ENCODE measurements at places on chromosomes 2 and 18.

GRCh38 chr2:72136331-72136730, 11.3 kb downstream of the CYP26B1 start:
- no peak for DNase-seq

DNA sequence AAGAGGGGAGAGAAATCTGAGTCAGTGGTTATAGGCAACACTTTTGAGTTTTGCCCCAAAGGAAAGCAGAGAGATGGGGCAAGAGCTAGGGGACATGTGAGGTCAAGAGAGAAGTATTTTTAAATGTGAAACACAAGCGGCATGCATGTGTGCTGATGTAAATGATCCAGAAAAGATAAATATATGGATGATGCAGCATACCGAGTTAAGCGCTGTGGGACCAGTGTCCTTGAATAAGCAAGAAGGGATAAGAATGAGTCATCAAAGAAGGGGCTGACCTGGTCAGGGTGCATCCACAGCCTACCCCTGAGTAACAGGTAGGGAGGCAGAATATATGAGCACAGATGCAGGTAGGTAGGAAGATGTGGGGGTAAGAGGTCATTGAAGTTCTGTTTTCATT, 180.9 kb downstream of the TRABD2A start:
- no peak for DNase-seq

- no peak for DNase-seq
These were observed 2.4 kb downstream of the SP110 start for GRCh38 chr2:230217424-230217823.

GRCh38 chr2:3585261-3586109, 9.4 kb upstream of the COLEC11 start:
- no peak for DNase-seq

GRCh38 chr2:220937245-220937644, 634.9 kb downstream of the EPHA4 start:
- no peak for DNase-seq

Measured in NCI-H1694 treated with DMSO at 0.1 percent for 48 hours (cell line).